RPMI8226 (cell line): ENCODE measurements at places on chromosomes 5 and 9.
A peak's percentile ranks its signal among the peaks of the same experiment; 100 is the strongest.

DNA sequence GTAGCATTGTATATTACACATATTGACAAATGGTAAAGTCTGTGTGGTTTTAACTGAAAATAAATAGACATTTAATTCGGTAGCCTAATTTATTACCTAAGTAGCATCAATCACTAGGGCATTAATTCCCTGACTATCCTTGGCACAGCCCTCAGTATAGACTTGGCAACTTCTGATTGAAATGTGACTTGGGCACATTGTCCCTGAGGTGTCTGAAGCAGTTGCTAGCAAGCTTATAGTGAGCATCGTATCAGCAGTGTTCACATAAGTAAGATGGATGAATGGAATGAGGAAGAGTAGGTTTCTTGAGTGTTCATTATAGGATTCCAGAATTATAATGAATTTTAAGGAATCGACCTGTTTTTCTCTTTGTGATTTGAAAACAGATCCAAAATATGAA, 16.1 kb downstream of the LURAP1L start:
- DNase-seq: no peak

GRCh38 chr5:147403651-147404640, 105.9 kb downstream of the DPYSL3 start:
- DNase-seq: peak; percentile 55

DNA sequence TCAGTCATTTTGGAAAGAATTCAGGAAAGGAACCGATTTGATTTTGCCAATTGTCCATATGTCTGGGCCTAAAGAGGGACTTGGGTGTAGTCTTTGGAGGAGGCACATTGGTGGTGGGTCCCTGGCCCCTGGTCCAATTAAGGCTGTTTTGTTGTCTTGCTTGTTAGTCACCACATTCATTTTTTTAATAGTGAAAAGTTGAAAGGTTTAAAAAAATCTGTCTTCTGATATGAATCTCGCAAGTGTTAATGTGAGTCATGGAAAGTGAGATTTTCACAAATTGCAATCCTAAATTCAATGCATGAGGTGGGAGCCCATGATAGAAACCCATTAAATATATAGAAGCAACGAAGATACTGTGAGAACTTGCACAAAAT, 165.9 kb upstream of the OTULINL start:
- DNase-seq: no peak

- DNase-seq: peak; percentile 19
Observed at GRCh38 chr5:141199359-141200235, at the start of gene PCDHB11. PCDHB11 (plus strand) TSS chr5:141199627; CDS start chr5:141199775, 148 bp downstream.

GRCh38 chr5:91146230-91146629, 236.9 kb downstream of the ARRDC3 start:
- DNase-seq: no peak

DNA sequence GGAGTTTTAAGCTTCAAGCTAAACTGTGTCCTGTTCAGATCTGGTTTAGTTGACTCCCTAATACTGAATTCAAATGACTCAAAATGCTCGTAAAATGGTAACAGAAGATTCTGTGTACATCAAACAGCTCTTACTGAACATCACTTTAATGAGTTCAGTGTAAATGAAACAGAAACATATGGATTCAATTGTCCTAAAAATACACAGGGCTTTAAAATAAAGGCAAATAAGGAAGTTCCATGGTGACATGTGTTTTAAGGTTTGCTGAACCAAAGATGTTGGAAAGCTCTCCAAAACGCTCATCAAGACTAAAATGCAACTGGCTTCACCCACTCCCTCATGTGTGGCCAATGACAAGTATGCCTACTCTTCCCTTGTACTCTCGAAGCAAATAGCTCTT, 340.0 kb upstream of the PIK3R1 start:
- DNase-seq: no peak

DNA sequence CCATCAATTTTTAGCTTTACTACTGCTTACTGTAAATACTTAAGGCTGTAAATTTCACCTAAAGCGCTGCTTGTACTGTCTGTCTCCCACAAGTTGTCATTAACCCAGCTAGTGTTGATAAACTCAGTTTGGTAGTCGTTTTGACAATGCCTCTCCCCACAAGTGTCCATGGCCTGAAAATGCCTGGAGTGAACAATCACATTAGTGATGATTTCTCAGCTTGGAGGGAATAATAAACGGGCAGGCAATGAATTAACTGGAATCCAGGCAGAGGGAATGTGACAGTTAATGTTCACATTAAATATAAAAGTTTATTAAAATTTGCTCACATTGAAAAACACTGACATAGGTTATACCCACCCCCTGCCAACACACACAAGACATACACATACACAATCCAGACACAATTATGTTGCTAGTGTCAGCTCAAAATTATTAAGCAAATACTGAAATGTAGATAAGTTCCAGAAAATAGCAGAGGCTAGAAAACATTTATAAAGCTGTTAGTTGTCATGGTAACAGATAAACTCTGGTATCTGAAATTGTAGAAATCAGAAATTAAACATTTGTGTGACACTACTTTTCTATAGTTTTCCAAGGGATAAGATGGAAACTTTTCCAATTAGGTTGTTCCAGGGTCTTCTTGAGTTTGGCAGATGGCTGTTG, 341.9 kb downstream of the DIRAS2 start:
- no peak for DNase-seq

GRCh38 chr9:130543859-130544258, 35.5 kb upstream of the FUBP3 start:
- no peak for DNase-seq

- DNase-seq: no peak
Observed at GRCh38 chr5:39558541-39558940, 133.8 kb upstream of the DAB2 start.

DNA sequence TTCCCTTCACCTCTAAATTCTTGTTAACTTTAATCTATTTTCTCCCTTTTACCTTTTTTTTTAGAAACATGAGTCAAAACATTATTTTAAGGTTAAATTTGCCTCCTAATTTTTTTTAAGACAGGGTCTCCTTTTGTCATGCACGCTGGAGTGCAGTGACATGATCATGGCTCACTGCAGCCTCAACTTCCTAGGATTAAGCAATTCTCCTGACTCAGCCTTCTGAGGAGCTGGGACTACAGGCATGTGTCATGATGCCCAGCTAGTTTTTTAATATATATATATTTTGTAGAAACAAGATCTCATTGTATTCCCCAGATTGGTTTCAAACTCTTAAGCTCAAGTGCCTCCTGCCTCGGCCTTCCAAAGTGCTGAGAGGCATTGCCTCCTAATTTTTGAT, 424.7 kb upstream of the FAM174A start:
- no peak for DNase-seq

- DNase-seq: no peak
Observed at GRCh38 chr9:489198-490197, 274.8 kb downstream of the DOCK8 start.

- DNase-seq: no peak
Observed at GRCh38 chr5:116242343-116242742, 157.5 kb downstream of the COMMD10 start.

- no peak for DNase-seq
Observed at GRCh38 chr9:104800068-104800785, 36.3 kb downstream of the NIPSNAP3B start.

DNA sequence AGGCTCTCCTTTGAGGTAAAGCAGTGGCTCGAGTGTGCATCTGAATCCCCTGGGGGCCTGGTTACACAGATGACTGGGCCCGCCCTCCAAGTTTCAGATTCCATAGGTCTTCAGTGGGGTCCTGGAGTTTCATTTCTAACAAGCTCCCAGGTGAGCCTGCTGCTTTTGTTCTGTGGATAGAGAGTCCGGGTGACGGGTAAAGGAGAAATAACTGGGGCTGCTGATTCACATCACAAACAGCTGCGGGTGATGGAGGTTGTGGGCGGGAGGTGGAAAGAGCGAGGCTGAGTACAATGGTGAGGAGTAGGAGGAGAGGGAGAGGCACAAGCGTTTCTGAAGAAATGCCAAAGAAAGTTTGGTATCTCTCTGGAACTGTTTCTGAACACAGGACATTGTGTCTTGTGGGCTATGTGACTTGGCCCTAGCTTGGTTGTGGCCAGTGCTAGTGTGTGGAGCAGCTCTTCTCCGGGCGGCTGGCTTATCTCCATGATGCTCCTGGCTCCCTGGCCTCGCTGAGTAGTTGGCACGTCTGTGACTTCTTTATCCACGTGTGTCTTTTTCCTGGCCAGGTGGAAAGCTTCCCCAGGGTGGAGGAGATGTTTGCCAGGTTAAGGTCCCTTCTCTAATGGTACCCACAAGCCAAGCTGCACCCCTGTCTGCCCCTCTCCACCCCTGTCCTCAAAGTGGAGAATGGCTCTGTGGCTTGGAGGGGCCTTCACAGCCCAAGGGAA, 61.7 kb downstream of the HSPA4 start:
- no peak for DNase-seq

GRCh38 chr9:101054657-101055056, 26.1 kb downstream of the PLPPR1 start:
- DNase-seq: no peak

- peak; percentile 61 for DNase-seq
Observed at GRCh38 chr5:80255431-80255810, 427 bp downstream of the SERINC5 start.

DNA sequence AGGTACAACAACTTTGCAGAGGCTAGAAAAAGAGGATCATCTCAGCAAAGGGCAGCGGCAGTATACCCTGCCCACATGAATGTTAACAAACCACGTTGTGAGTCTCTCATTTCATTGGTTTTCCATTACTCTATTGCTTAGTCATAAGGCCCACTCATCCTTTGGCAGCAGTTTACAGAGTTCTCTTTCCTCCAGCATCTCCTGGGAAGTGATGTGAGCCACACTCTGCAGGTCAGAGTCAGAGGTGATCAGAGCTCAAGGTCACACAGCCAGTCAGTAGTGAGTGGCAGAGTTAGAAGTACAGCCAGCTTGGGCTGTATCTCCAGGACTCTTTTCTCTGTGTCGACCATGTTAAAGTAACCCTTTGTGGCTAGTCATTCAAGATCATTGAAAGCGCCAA, 599.6 kb upstream of the GRAMD2B start:
- DNase-seq: no peak

DNA sequence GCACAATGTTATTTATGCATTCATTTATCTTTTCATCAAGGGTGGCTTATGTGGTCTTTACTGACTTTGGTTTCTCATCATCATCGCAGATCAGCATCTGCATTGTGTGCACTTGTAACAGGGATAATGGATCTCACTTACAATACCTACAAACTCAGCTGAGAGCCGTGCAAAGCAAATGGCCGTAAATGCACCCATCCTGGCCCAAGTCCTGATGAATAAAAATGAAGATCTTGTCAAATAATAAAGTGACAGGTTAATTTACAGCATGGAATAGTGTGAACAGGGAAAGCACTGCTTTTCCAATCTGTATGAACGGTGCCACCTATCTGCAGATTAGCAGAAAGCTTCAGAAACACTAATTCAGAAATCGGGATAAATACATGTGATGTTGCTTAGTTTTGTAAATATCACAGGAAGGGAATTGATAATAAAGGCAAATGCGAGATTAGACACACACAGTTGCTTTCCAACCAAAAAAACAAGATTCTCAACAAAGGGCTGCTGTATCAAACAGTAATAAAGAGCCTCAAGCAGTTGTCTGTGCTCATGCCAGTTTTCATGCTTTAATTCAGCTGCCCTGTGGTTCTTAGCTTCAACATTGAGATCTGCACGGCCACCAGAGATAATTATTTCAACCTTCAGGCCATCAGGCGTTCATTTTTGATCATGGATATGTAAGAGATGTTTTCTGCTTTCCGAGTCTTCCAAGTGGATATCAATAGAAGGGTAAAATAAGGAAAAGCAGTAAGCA, 153.4 kb upstream of the POU5F2 start:
- no peak for DNase-seq

GRCh38 chr9:27701587-27701986, 128.3 kb upstream of the C9orf72 start:
- peak; percentile 82 for DNase-seq

DNA sequence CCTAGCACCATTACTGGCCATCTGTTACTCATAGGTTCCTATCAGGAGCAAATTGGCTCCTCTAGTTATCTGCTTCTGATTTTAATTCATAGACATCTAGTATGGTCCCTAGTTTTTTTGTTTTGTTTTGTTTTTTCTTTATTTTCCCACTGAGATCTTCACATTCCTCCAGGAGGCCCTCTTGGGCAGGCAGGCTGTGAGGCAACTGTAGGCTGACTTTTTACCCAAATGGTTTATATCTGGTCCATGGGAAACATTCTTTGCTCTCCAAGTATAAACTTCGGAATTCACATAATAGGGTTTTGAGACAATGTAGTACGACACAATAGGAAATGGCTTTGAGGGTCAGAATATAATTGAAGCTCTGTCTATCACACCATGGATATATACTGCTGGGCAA, 250.9 kb upstream of the DAB2 start:
- DNase-seq: no peak

DNA sequence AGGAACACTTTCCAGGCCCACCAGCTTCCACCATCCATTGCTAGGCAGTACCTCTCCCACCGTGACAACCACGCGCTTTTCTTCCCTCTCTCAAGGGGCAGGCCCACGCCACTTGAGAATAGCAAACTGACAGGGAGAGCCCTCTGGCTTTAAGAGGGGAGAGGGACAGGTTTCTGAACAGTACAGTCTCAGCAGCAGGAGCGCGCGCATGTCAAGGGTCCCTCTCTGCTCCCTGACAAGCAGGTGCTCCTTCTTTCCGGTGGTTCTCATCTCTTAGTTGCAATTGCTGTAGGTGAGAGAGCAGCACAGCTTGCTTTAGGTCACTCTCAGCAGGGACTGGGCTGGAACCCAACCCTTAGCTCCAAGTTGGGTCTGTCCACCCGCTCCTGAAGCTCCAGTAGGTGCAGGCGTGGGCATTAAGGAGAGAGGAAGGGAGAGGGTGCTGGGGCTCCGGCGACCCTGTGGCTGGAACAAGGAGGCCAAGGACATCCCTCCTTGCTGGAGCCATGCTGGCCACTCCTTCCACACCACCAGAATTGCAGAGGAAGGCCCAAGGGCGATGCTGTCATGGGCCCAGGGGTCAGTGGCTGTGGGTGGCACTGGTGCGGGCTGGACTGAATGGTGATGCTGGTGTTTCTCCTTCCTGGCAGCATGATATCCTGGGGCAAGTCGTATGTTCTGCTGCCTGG, 9.0 kb upstream of the PHF2 start:
- DNase-seq: no peak

DNA sequence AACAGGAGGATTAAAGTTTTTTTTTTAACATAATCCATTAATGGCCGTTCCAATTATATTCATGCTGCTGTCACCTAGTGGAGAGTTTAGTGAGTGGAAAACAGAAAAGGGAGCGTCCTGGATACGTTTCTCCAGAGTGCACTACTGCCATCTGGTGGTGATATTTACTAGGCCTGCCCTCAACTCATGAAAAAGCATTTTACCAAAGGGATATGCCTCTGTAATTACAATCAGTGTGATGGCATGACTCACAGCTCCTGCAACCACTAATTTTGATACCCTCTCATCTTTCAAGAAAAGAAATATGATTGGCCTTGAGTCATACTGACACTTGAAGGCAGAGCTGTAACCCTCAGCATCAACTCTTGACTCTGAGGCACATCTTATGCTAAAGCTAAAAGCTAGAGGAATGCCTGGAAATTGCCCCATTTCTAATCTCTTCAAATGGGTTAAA, 20.1 kb downstream of the MINAR2 start:
- peak; percentile 88 for DNase-seq

- peak; percentile 25 for DNase-seq
Observed at GRCh38 chr5:89065919-89066318, 182.9 kb upstream of the MEF2C start.
